ENCODE measurements at places on chromosomes 3 and 15.

DNA sequence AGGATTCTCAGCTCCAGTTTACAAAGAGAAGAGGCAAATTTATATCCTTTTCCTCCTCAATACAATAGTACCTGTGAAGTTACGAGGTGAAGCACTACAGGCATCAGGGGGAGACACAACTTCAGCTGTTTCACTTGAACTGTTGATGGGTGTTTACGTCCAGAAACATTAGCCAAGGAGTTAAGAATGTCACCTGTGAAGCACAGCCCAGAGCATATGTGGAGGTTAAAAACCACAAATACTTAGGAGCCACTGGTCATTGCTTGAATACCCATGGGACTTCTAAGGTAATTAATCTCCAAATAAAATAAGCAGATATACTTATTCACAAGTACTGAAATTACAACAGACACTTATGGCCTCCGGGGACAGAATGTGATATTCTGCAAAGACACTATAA lies 246.5 kb downstream of the ULK4 start:
- no peak for DNase-seq

DNA sequence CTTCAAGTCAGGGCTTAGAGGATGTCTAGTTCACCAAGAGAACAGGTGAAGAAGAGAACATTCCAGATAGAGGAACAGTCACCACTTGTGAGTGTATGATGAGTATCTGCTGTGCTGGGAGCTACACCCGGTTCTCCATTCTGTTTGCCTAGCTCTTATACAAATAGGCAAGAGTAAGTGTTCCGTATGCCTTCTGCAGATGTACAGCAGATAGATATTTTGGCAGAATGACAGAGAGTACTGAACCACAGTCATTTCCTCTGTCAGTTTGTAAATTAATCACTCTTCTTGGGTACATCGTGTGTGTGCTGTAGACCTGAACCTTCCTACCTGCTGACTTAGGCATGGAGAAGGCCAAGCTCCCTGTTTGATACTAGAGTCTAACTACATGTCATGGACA lies 108.3 kb upstream of the CTDSPL start:
- DNase-seq, result no peak

GRCh38 chr3:48232734-48233133 lies 8.2 kb upstream of the ZNF589 start:
- DNase-seq, result peak; percentile 81

DNA sequence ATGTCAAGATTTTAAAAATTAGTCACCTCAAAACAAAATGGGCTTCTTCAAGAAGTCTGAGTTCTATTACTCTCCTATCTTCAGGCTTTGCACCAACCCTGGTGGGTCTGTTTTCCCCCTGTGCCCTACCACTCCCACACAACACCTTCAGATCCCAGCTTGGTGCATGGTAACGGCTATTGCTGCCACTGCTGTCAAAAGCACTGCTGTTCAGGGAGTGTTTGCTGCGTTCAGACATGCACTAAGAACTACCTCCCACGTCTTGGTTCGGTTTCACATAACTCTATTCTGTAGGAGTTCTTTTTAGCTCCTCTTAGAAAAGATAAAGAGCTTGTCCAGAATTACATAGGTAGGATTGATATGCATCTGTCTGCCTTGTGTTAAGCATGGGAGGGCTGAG lies 799.2 kb downstream of the NR2F2 start:
- DNase-seq, result no peak

GRCh38 chr3:101423984-101424888 lies 88.8 kb downstream of the SENP7 start:
- no peak for DNase-seq

GRCh38 chr3:188797045-188797444 lies 374.7 kb upstream of the TPRG1 start:
- DNase-seq, result no peak

GRCh38 chr15:40443846-40444245 lies 3.1 kb downstream of the BAHD1 start:
- no peak for DNase-seq

DNA sequence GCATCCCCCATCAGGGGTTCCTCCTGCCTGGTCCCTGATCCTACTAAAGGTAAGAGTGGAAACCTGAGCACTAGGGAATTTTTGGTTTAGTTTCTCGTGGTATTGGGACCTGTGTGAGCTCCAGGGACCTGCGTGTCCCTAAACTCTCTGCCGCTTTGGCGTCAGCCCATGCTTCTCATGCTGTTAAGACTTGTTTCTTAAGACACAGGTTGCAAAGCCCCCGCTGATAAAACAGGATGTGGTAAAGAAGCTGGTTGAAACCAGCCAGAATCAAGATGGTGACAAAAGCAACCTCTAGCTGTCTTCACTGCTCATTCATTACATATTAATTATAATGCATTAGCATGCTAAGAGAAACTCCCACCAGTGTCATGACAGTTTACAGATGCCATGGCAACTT lies 64.6 kb downstream of the LYZL4 start:
- no peak for DNase-seq

- DNase-seq, result no peak
These were observed 286.6 kb downstream of the PTPRG start for GRCh38 chr3:61847784-61848462.

- no peak for DNase-seq
These were observed 6.5 kb upstream of the TGM5 start for GRCh38 chr15:43273243-43273642.

- DNase-seq, result no peak
These were observed 18.0 kb downstream of the ESYT3 start for GRCh38 chr3:138452436-138452835.

DNA sequence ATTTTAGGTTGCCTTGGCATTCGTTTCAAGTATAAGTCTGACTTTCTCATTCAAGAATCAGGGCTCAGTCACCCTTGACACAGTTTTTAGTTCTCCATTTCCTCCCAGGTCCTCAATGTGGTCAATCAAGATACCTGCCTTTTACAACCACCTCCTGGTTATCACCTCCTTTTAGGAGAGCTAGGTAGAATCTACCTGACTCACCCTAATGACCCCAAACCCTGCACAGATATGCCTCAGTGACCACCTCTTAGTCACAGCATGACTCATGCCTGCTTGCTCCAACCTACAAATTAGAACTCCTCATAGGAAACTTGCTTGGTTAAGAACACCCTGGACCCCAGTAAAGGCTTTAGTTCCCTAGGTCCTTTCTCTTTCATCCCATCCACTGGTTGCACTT lies 22.5 kb downstream of the DMXL2 start:
- DNase-seq, result no peak

DNA sequence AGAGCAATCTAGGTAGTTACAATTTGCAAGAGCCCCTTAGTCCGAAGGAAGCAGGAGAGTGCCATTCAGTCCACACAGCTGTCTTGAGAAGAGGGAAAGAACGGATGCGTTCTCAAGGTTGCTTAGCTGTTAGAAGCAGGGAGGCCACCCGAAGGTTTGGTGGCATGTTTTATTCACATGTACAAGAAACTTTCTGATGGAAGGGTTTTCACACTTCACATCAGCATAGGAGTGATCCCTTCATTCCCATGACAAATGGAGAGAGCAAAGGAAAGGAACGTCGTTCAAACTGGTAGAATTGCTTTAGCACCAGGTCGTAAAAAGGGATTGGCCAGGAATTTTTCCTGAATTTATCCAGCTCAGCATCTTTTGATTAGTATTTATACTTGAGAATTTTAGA lies 53.5 kb downstream of the TRIM71 start:
- no peak for DNase-seq

DNA sequence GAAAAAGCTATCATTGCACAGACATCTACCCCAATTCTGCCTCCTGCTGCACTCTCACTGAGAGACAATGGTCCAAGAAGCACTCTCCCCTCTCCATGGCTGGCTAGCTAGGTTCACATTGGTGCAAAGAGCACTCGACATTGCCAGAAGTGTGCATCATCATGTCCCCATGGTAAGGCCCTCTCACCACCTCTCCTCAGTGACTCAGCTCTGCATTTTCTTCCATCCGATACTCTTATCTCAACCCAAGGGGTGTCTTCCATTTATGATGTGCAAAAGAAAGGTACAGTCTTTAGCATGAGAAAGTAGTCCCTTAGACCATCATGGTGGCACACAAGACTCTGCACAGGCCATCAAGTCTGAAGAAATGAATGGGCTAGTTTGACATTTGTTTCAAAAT lies 14.0 kb downstream of the RPSA start:
- DNase-seq, result no peak
